ENCODE measurements at places on chromosomes 3 and 15. TPM values are rescaled to one million over a fixed set of nuclear protein-coding genes. Genes with fewer than 3 reads are reported as not detected.
A peak's percentile ranks its signal among the peaks of the same experiment; 100 is the strongest.

RGMA gene
- total RNA-seq = 3.3 TPM

GRCh38 chr15:71612869-71613268 lies 197.5 kb upstream of the NR2E3 start:
- no peak for DNase-seq

- peak; percentile 38 for DNase-seq
Measured at GRCh38 chr3:172709774-172710663, 848 bp downstream of the NCEH1 start.

DNA sequence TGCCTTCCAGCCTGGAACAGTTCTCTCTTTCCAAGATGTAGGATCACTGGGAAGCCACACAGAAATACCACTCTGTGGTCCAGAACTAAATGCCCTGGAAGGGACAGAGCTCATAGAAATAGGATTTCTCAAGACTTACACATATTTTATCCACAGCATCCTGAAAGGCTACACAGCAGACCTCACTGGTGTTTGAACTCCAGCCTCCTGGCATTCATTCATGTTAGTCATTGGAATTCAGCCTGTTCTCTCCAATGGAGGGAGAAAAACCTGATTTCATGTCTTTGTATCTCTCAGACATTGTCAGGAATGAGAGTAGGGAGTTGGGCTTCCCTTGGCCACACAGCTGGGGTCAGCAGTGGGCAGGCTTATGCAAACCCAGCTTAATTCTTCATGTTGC lies 121.1 kb upstream of the PPP2R3A start:
- no peak for DNase-seq

SLC22A13 gene
- total RNA-seq = 0.44 TPM

DNA sequence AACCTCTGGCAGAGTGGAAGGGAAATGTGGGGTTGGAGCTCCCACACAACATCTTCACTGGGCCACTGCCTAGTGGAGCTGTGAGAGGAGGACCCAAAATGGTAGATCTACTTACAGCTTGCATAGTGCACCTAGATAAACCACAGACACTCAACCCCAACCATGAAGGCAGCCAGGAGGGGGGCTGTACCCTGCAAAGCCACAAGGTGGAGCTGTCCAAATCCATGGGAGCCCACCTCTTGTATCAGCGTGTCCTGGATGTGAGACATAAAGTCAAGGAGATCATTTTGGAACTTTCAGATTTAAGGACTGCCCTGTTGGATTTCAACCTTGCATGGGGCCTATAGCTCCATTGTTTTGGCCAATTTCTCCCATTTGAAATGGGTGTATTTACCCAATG lies 20.9 kb downstream of the TP63 start:
- DNase-seq = no peak

GADL1 gene
- not detected for total RNA-seq

DNA sequence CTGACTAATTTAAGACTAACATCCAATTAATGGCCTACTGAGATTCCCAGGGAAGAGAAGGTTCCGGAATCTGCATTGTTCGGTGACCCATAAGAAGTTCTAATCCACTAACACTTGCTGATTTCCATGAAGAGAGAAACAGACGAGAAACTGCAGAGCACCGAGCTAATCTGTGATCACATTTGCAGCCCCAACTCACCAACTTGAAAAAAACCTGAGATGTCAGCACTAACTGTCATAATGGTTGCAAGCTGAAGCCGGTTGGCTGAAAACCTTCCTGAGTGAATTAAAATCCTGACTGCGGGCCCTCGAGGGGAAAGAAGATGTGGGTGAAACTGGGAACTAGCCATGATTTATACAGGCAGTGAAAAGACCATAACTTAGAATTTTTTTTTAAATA lies 204.8 kb upstream of the IGF1R start:
- no peak for DNase-seq

P2RY14 gene
- total RNA-seq = not detected

GRAMD2A gene
- 60.2 TPM for total RNA-seq

- DNase-seq = no peak
Measured at GRCh38 chr15:25565470-25566264, 126.8 kb upstream of the UBE3A start.

GOLGA6A gene
- not detected for total RNA-seq

PCLAF gene
- total RNA-seq = 70.4 TPM

GRCh38 chr3:21668012-21668411 lies 83.0 kb downstream of the ZNF385D start:
- DNase-seq = no peak

ABI3BP gene
- 3.4 TPM for total RNA-seq

NRROS gene
- 2.2 TPM for total RNA-seq

ZNF660 gene
- total RNA-seq = 1.0 TPM

SCAP gene
- 71.5 TPM for total RNA-seq

DNA sequence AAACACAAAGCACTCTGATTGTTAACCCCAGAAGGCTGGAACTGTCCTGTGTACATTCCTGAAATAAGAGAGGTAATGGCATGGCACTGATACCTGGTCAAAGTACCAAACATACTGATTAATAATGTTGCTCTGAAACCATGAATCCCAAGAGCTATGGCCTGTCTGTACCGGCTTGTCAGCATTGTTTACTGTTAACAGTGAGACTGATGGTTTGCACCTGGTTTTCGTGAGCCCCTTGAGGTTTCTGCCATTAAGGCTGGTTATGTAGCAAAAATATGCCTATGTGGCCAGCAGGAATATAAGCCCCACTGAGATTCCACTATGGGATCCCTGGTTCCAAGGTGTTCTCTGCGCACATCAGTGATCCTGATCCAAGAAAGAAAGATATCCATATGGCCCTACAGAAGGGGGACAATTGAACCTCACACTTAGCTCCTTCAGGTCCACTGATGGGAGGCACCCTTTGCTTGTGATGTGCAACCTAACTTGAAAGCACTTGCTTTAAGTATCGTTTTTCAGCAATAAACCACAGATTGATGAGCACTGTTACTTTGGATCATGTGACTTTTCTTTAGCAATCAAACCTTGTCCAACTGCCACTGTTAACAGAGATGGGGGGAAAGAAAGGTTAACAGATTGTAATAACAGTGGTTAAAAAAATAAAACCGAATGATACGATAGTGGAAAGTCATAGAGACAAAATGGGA lies 65.2 kb downstream of the TBL1XR1 start:
- no peak for DNase-seq

DNA sequence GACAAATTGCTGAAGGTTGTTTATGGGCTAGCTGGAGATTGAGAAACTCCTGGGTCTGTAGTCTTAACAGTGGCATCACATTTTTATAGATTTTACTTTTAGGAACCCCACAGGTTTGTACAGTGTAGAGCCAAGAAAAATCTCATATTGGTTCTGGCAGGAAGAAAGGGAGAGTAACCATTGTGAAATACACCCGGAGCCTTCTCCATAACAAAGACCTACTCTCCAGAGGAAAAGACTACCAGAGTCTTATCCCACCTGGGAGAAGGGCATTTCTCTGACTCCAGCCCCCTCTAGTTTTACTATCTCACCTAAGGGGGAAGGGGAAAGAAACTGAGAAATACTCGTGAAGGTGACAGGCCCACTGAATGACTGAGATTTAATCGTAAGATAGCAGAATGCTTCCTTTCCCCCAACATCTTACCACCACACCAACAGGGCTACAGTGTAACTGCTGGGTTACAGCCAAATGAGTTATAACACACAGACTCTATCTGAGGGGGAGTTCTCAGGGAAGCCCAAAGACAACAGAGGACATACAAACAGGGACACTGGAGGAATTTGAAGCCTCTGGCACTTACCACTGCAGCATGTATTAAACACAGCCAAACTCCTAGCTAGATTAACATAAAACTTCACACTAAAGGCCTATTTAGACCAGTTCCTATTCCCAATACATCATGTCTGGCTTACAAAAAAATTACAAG lies 56.1 kb downstream of the SYN2 start:
- DNase-seq = no peak

GRCh38 chr15:35702946-35703495 lies 157.1 kb upstream of the DPH6 start:
- no peak for DNase-seq

PLD1 gene
- 32.5 TPM for total RNA-seq

SCAMP5 gene
- 17.9 TPM for total RNA-seq

DNA sequence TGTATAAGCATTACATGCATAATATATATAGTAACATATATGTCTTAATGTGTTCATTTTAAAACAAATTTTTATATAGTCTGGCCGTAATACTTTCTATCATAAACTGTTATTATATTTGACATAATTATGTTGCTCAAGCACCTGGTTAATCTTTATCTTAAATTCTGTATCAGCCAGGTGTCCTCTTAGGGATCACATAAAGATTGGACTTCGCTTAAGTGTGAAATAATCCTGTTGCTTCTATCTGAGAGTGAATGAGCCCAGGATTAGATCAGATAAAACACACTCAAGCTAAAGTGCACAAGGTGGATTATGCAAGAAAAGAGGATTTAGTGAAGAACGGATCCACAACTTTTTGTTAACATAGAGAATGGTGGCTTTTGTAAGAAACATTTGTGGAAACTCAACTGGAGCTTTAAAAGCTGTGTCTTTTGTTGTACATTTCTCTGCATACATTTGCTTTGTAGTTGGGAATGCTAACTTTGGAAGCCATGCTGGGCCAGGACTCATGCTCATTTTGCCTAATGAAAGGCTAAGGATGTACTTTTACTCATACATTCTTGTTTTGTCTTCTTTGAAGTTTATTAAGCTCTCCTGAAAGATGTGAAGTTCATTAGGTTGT lies 437.8 kb downstream of the ZIC1 start:
- DNase-seq = no peak

ECE2 gene
- total RNA-seq = not detected

- DNase-seq = no peak
Measured at GRCh38 chr15:54789376-54789775, 407.4 kb downstream of the RSL24D1 start.

DNA sequence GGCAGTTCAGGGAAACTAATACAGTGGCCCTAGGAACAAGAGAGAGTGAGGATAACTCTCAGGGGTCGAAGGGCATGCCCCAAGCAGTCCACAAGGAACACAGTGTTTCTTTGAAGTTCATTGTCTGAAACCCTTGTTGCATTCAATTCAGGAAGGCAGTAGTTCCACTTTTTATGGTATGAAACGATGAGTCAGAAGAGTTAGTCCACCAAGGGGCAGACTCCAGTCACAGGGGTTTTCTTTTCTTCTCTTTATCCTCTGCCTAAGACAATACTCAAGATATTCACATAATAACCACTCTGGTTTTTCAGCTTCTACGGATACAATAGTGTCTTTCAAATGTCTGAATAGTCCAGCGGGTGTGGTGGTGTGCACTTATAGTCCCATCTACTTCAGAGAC lies 23.7 kb upstream of the TICRR start:
- DNase-seq = peak; percentile 51

- no peak for DNase-seq
Measured at GRCh38 chr3:123805504-123805903, 78.6 kb downstream of the MYLK start.

RAB6B gene
- total RNA-seq = 0.52 TPM

- DNase-seq = no peak
Measured at GRCh38 chr3:138477120-138477519, 42.7 kb downstream of the ESYT3 start.

AMT gene
- total RNA-seq = 12.9 TPM

IRAK2 gene
- total RNA-seq = 2.7 TPM

SLC9C1 gene
- total RNA-seq = not detected

GRCh38 chr15:57306161-57306943 lies 70.0 kb upstream of the CGNL1 start:
- peak; percentile 78 for DNase-seq

PGBD4 gene
- 2.0 TPM for total RNA-seq

DNA sequence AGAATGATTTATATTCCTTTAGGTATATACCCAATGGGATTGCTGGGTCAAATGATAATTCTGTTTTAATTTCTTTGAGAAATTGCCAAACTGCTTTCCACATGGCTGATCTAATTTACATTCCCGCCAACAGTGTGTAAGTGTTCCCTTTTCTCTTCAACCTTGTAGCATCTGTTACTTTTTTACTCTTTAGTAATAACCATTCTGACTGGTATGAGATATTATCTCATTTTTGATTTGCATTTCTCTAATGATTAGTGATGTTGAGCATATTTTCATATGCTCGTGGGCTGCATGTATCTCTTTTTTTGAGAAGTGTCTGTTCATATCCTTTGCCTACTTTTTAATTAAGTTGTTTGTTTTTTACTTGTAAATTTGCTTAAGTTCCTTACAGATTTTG lies 1264.2 kb downstream of the OTOL1 start:
- no peak for DNase-seq

SLC12A1 gene
- not detected for total RNA-seq

PROS1 gene
- total RNA-seq = 0.25 TPM

ARF4 gene
- total RNA-seq = 132 TPM

- DNase-seq = no peak
Measured at GRCh38 chr3:13750215-13750614, 129.7 kb downstream of the WNT7A start.

DNA sequence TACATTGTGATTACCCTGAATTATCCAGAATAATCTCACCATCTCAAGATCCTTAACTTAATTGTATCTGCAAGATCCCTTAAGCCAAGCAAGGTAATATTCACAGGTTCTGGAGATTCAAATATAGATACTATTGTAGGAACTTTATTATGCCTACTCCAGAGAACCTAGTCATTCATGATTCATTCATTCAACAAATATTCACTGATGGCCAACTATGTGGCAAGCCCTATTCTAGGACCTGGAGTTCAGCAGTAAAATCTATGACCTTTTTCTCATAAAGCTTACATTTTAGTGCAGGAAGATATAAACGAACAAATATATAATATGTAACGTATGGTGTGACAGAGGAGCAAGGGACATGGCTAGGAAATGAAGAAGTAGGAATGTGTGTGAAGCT lies 49.6 kb downstream of the ISL2 start:
- DNase-seq = no peak

EPHB3 gene
- total RNA-seq = 15.7 TPM

- DNase-seq = no peak
Measured at GRCh38 chr3:20637729-20638128, 451.7 kb upstream of the SGO1 start.

GRCh38 chr3:173778251-173778650 lies 380.7 kb downstream of the NLGN1 start:
- no peak for DNase-seq

- DNase-seq = no peak
Measured at GRCh38 chr15:48559285-48559684, 86.2 kb downstream of the FBN1 start.

LRTM1 gene
- total RNA-seq = not detected

DNA sequence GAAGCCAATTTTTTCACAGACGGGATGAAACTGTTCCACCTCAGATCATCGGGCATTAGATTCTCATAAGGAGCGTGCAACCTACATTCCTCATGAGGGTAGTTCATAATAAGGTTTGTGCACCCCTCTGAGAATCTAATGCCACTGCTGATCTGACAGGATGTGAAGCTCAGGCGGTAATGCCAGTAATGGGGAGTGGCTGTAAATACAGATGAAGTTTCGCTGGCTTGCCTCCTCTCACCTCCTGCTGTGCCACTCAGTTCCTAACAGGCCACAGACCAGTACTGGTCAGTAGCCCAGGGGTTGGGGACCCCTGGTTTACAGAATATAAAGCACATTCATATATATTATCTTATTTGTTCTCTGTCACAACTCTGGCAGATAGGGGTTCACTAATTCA lies 2.1 kb upstream of the LIMD1 start:
- no peak for DNase-seq

ARPP21 gene
- not detected for total RNA-seq

GRCh38 chr3:39707314-39707909 lies 102.0 kb upstream of the MYRIP start:
- DNase-seq = no peak
